ENCODE measurements at places on chromosomes 6 and 20.

GRCh38 chr20:11130554-11131166 lies 456.9 kb upstream of the JAG1 start:
- DNase-seq = no peak

- no peak for DNase-seq
Measured at GRCh38 chr6:52055451-52055850, 32.0 kb downstream of the PKHD1 start.

DNA sequence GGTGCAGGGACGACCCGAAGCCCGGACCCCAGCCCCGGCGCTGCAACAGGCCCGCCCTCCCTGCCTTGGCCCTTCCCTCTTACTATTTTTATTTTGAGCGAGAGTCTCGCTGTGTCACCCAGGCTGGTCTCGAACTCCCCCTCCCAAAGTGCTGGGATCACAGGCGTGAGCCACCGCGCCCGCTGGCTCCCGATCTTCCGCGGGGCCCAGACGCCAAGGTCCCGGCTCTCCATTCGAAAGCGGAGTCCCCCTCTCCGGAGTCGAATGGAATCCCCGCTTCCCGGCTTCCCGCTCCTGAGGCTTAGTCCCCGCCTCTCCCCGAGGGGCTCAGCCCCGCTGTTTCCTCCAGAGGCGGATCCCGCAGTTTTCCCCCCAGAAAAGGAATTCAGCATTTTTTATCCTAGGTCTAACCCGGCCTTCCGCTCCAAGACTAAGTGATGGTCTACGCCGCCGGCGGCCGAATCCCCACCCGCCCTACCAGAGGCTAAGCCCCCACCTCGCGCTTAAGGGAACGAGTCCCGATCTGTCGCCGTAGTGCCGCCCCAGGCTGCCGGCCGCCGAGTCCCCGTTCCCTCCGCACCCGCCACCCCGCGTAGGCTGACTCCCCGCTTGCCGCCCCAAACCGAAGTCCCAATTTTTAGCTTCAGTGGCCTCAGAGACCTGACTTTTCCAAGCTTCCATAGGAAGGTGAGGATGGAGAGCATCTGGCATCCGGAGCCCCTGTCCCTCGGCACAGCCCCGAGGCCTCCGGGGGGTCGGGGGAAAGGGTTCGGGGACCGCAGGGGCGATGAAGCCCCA lies 11.5 kb upstream of the TMC2 start:
- peak; percentile 80 for DNase-seq

- no peak for DNase-seq
Measured at GRCh38 chr20:4835244-4836177, 113.8 kb downstream of the PRND start.

GRCh38 chr6:33195304-33196165 lies 3.3 kb upstream of the COL11A2 start:
- DNase-seq = peak; percentile 39
